GM12878 (cell line): ENCODE measurements at places on chromosomes 4 and X.

GRCh38 chr4:26122690-26123089 lies 198.1 kb upstream of the RBPJ start:
- DNase-seq = no peak

DNA sequence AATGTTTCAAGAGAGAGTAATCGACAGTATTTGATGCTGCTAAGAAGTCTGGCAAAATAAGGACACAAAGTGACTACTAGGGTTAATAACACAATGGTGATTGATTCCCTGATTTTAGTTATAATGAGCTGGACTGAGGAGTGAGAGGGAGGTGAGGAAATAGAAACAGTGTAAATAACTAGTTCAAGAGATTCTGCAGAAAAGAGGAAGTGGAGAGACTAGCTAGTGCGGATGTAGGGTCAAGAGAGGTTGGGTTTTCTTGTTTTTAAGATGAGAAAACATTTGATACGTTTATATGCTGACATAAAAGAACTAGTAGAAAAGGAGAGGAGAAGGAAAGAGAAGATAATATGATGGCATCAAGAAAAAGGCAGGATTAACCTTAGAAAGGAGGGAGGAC lies 12.2 kb upstream of the TRPC5 start:
- no peak for DNase-seq

DNA sequence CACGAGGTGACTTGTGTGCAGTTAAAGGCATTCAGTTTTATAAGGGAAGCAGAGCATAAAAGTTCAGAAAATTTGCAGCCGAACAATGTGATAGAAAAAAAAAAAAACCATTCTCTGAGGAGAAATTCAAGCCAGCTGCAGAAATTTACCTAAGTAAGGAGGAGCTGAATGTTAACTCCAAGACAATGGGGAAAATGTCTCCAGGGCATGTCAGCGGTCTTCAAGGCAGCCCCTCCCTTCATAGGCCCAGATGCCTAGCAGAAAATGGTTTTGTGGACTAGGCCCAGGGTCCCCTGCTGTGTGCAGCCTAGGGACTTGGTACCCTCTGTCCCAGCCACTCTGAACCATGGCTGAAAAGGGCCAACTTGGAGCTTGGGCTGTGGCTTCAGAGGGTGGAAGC lies 1764.0 kb downstream of the C4orf33 start:
- DNase-seq = no peak

- DNase-seq = no peak
These were observed 196.9 kb upstream of the GRID2 start for GRCh38 chr4:92106816-92107215.

- DNase-seq = no peak
These were observed 209.8 kb downstream of the MGST2 start for GRCh38 chr4:139875411-139875825.

DNA sequence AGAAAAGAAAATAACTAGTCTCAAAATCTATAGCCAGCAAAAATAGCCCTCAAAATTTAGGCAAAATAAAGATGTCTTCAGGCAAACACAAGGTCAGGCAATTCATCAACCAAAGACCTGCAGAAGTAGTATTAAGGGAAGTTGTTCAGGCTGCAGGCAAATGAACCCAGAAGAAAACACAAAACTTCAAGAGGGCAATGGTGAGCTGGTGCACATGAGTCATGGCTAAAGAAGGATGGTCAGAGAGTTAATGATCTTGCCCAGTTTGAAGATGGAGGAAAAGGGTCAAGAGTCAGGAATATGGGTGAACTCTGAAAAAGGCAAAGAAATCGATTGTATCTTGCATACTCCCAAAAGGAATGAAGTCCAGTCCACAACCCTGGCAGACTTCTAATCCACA lies 83.1 kb upstream of the FAT4 start:
- DNase-seq = no peak

GRCh38 chr4:163562496-163562895 lies 68.0 kb downstream of the TMA16 start:
- no peak for DNase-seq

GRCh38 chr4:121146530-121146929 lies 17.6 kb downstream of the TNIP3 start:
- DNase-seq = no peak

DNA sequence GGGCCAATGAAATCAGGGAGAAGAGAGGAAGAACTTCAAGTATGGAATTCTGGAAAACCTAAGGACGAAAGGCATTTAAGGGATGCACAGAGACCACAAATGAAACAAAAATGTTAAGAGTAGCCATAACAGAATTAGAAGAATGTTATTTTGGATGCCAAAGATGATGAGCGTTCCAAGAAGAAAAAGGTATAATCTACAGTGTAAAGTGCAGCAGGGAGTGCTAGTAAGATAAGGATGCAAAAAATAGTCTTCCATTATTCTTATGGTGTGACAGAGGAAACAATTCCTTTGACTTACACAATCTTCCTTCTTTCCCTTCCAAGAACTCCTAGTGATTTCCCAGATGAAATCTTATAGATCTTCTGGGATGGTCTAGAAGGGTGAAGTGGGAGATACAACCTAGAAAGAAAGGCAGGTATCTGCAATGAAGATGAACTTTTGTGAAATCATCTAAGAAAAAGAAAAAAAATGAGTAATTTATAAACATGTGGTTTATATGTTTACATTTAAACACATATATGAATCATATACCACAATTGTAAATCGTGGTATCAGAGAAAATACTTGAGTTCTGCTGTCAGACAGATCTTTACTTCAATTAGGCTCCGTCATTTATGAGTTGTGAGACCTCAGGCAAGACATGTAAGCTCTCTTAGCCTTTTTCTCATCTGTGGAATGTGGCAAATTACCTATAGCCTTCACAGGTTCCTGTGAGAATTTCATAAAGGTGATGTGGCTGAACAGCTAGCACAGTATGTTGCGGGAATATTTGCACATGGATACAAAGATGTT lies 8.1 kb downstream of the MORF4L2 start:
- DNase-seq = no peak

- no peak for DNase-seq
These were observed 188.1 kb downstream of the ASMT start for GRCh38 chrX:1802912-1803311.

GRCh38 chr4:108393890-108394472 lies 225.2 kb upstream of the LEF1 start:
- DNase-seq = no peak

DNA sequence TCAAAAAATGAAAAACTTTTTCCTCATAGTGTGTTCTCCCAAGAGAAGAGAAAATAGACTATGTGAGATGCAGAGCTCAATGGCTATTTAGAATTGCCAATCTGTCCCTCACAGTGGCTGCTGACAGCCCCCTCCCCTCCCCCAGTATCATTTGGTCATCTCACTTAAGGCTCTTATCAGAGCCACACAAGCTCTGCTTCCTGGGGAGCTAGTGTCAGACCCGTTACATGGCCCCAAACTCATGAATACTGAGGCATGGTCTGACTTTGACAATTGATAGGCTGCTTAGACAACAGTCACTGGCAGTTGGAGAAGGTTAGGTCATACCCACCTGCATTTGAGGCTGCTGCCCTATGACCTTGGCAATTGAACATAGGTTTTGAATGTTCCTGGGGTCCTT lies 15.3 kb downstream of the RNF150 start:
- DNase-seq = no peak

DNA sequence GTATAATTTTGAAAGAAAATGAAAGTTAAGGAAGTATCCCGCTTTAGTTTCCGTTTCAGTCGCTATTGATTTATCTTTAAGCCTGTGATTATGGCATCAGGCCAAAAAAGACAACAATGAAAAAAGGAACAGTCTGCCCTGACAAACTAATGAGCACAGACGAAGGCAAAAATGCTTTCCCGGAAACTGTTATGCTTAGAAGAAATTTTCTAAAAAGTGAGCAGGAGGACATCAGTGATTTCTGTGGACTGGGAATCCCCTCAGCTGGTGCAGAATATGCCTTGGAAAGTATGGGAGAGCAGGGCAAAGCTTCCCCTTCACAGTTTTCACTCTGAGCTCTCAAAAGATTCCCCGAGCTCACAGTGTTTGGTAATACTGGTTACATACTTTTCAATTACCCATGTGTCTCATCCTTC lies 5.1 kb upstream of the CXCL10 start:
- DNase-seq = no peak

- DNase-seq = no peak
These were observed 112.8 kb downstream of the SPIN3 start for GRCh38 chrX:56882581-56882980.

- no peak for DNase-seq
These were observed 31.7 kb upstream of the MSANTD1 start for GRCh38 chr4:3217266-3217665.

- no peak for DNase-seq
These were observed 355.0 kb upstream of the EMCN start for GRCh38 chr4:100872811-100873210.

- DNase-seq = no peak
These were observed 71.5 kb downstream of the ANAPC4 start for GRCh38 chr4:25448379-25449109.

- DNase-seq = no peak
These were observed 876 bp downstream of the KLHL2 start for GRCh38 chr4:165208221-165208652.

DNA sequence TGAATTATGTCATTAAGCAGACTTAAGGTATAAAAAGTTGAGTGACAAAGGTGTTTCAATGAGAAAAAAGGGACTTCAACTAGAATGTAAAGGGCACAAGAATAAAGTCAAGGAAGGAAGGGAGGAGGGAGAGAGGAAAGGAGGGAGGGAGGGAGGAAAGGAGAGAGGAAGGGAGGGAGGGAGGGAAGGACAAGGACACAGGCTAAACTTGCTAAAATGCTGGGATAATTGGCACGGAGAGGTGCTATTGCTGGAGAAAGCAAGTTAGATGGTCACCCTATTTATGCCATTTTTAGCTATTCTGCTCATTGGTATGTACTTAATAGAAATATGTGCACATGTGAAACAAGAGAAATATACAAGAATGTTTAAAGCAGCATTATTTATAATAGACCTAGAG lies 44.9 kb upstream of the SPP1 start:
- DNase-seq = no peak

GRCh38 chrX:136055651-136056221 lies 70.5 kb downstream of the SLC9A6 start:
- DNase-seq = no peak
